Cortex of kidney (tissue), 1 donor: ENCODE measurements at places on chromosomes 3 and 15.

GRCh38 chr3:187085933-187086332, 53.4 kb downstream of the RPL39L start:
- no peak for DNase-seq

DNA sequence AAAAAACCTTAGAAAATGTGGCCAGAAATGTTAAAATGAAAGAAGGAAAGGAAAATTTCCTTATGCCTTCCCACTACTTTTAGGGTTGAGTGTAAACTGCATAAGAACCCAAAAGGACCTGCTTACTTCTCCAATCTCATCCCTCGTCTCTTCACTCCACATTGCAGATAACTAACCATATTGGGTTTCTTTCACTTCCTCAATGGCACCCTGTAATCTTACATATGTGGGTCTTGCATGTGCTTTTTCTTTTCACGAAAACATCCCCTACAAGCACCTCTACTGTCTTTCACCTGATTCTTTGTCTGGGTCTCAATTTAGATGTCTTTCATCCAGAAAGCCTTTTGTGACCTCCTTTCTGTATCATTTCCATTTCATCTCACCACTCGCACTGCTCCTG, 23.1 kb downstream of the EOMES start:
- no peak for DNase-seq

- DNase-seq = no peak
Measured at GRCh38 chr15:69755551-69756310, 303.1 kb downstream of the RPLP1 start.

GRCh38 chr3:124765197-124765840, 35.1 kb downstream of the UMPS start:
- DNase-seq = no peak

GRCh38 chr3:99249627-99250026, 348.1 kb upstream of the DCBLD2 start:
- DNase-seq = no peak

DNA sequence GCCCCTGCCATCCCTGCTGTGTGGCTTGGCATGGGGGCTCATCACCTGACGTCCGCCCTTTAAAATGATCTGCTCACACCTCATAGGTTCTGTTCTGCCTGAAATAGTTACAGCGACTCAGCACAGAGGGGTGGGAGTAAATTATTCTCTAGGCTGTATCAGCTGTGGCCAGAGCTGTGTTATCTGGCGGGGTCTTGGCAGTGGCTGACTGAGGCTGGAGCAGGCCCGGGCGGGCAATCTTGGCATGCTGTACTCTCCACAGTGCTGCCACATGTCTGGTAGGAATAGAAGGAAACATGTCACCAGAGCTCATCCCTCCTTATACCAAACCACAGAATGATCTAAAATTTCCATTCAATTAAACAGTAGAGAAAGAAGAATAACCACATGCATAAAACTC, 499.9 kb upstream of the LMCD1 start:
- no peak for DNase-seq

DNA sequence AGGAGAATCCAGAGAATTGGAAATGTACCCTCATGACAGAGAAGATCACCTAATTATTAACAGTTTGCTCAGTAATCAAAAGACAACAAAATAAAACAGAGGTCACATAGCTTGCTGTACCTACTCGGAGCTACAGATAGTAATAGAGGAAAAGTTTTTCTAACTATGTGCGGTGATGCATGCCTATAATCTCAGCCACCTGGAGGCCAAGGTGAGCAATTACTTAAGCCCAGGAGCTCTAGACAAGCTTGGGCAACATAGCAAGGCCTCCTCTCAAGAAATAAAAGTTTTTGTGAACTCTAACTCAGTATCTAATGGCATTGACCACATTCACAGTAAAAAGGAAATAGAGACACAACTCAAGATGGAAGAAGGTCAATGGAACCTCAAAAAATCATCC, 243.6 kb downstream of the ATP8B4 start:
- DNase-seq = no peak

GRCh38 chr3:195907684-195907933, 742 bp downstream of the TNK2 start:
- no peak for DNase-seq

GRCh38 chr3:135034291-135034768, 239.3 kb downstream of the EPHB1 start:
- no peak for DNase-seq

DNA sequence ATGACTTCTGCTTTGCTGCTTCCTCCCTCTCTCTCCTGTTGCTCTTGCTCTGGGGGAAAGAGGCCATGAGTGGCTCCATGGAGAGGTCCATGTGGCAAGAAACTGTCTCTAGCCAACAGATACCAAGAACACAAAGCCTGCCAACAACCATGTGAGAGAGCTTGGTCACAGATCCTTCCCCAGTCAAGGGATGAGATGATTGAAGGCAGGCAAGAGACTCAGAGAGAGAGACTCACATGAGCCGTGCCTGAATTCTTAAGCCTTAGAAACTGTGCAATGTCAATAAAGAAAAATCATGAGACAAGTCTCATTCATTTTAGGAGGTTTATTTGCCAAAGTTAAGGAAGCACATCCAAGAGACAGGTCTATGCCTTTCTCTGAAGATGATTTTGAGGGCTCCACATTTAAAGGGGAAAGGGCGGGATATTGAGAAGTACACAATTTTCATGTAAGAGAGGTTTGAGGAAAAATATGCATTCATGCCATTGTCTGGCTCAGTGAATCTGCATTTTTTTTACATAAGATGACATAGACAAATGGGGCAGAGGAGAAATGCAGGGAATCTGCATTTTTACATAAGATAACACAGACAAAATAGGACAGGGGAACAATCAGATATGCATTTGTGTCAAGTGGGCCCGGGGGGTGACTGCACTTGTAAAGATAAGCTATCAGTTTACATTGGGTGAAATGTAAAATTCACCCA, 59.5 kb upstream of the SUCLG2 start:
- DNase-seq = no peak

- DNase-seq = no peak
Measured at GRCh38 chr3:144643771-144644198, 672.2 kb downstream of the DIPK2A start.

- no peak for DNase-seq
Measured at GRCh38 chr3:60030982-60031381, 981.2 kb upstream of the CFAP20DC start.

DNA sequence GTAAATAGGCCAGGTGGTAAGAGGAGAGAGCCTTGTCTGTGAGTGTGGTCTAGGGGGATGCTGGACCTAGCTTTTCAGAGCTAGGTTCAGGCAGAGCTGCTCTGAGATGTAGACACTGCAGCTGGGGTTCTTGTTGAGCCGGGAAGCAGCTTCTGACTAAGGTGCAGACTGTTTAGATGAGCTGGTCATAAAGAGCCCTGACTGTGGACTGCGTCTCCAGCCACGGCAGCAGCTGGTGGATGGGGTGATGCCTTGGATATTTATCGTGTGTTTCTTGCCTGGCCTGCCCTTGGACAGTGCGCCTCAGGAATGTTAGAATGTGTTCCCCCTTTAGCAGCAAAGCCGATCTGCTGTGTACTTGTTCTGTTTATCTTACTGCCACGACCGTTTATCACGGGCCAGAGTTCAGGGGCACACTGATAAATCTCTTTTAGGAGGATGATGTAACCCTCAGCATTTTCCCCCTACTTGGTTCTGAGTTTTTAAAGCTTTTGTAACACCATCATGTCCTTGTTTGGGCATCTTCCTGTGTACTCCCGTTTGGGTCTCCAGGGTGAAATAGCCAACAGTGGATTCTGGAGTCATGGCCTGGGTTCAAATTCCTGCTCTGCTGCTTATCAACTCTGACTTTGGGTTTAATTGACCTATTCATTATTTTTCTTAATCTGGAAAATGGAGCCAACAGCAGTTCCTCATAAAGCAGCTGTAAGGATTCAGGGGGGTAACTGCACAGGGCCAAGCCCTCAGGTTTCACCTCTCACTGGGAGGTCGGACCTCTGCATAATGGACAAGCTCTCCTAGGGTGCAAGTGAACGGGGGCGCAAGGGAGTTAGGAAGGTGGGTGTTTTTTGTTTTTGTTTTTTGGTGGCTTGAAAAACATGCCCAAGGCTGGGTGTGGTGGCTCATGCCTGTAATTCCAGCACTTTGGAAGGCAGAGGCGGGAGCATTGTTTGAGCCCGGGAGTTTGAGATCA, 51.4 kb downstream of the FLNB start:
- DNase-seq = no peak

DNA sequence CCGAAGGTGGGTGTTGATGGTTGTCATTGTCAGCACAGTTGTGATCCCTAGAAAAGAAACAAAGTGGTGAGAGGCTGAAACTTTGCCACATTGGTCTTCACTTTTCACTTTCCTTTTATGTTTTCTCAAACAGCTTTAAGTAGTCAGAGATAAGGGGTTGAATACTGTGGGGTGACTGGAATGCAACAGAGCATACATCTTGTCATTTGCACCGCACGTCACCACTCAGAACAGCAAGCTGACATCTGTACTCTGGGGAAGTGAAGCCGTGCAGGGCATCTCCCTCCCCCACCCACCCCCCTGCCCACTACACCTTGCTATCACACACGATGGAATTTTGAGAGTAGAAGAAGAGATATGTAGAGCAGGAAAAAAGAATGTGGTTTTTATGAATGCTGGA, 211.7 kb downstream of the GABRB3 start:
- DNase-seq = no peak

DNA sequence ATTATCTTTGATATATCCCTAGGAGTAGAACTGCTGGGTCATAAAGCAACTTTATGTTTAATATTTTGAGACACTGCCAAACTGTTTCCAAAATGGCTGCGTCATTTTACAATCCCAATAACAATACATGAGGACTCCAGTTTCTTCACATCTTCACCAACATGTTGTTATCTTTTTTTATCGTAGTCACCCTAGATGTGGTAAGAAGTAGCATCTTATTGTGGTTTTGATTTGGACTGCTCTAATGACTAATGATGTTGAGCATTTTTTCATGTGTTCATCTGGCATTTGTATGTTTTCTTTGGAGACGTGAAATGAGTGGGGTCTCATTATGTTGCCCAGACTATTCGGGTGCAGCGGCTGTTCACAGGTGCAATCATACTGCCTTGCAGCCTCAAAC, 83.8 kb downstream of the MAP4 start:
- DNase-seq = no peak
